ENCODE measurements at places on chromosomes 3 and 15.
A peak's percentile ranks its signal among the peaks of the same experiment; 100 is the strongest.

- DNase-seq: no peak
Observed at GRCh38 chr15:88699861-88700260, 61.0 kb downstream of the ISG20 start.

DNA sequence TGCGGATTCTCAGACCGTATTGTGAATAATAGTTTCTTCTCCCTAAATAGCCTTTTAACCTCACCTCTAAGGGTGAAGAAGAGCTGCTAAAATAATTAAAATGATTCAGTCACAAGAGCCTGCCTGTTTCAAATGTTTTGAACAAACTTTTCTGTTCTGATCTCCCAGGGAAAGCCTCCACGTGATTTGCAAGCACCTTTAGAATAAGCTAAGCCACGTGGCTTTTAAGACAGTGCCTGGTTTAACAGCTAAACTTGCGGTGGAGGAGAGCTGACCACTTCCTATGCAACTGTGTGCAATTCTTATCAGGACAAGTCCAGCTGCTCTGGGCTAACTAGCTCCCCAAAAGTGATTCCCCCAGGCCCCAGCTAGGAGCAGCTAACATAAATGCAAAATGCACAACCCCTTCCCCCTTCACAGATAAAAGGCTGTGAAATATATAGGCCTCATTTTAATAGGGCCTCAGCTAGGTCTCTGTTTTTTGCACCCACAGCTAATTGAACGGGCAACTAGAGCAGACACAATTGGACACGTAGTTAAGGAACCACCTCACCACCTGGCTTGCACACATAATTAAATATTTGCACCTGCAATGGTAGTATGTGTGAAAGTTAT lies 401.2 kb upstream of the NR2F2 start:
- no peak for DNase-seq

DNA sequence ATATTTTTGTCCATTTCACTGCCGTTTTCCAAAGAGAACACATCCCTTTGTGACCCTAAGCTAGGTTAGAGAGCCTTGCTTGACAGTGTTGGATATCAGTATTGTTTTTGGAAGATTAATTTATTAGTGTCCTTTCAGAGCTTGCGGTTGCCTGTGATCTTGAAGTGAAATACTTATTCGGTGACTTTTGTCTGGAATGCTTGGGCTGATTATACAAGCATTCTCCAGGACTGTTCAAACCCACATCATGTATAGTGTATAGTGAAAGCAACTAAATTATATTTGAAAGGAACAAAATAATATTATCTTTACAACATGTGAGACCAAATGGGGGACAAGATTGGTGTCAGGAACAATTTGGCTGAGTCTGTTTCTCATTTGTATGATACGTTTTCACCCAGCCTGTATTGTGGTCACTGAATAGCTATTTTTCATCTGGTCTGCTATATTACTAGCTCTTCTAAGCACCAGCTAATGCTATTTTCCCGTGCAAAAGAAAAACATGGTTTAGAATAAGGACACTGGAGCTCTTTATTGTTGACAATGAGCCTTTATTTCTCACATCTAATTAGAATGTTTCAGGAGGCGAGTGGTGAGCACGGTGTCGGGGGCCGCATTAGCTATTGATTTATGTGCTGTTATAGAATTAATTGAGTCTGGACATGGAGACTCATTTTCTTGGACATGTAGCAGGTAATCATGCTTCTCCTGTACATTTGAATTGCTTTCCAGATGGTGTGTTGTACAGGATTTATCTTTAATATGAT lies 158.1 kb downstream of the APBA2 start:
- DNase-seq: no peak

DNA sequence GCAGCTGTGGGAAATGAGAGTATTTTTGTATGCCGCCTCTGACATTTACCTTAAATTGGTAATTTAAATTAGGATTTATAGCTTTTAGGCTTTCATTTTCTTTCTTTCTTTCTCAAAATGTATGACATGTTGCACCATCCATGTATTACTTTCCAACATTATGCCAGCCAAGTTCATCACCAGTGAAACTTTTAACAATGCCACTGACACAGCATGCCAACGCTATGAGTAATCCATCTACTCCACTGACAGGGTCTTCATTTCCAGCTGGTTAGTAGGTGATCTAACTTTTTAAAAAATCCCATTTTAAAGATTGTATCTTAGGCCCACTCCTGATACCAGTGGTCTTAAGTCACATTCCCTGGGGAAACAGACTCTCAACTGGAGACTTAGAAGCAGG lies 21.8 kb upstream of the CLDN16 start:
- no peak for DNase-seq

GRCh38 chr3:71582612-71583565 lies 639 bp downstream of the FOXP1 start:
- DNase-seq: peak; percentile 52

DNA sequence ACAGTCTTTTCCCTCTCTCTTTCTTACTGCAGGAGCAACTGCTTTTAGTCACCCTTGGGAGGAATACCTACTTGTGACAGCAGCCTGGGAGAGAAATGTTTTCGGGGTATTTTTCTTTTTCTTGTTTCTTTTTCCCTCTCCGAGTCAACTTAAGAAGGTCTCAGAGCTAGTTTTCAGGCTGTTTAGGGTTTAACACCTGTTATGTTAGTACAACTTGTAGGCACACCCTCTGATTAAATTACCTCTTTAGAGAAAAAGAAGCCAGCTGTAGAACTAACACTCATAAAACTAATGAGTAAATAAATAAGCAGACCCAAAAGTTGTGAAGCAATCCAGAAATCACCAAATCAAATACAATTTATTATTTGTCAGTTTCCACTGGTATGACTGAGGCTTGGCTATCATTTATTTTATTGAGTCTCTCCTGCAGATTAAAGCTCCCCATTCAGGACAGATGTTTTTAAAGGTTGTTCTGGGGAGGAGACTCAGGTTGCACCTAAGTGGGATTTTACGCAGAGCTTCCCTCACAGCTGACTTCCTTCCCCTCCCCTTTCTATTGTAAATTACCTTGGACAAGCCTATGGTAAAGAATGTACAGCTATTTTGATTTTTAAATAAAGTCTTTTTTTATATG lies 112.5 kb downstream of the FOXB1 start:
- no peak for DNase-seq

GRCh38 chr15:82315519-82316246 lies 33.6 kb downstream of the GOLGA6L10 start:
- DNase-seq: no peak

GRCh38 chr3:67678665-67679064 lies 24.3 kb upstream of the SUCLG2 start:
- peak; percentile 17 for DNase-seq

- DNase-seq: no peak
Observed at GRCh38 chr15:82935382-82935781, 17.1 kb downstream of the HOMER2 start.

DNA sequence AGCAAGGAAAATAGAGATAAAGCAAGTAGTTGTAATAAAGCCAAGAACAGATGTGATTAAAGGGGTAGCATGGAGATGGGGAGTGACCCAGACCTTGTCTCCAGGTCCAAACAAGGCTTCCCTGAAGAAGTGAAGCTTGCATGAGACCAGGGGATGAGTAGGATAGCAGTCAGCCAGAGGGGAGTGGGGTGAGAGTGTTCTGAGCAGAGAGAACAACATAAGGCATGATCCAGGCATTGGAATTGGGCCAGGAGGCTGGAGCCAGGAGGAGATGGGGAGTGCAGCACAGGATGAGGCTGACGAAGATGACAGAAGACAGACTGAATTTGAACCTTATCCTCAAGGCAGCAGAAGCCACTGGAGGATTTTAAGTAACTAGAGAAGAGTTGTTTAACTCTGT lies 7.2 kb downstream of the TMOD2 start:
- DNase-seq: no peak

GRCh38 chr3:159771865-159772611 lies 216.6 kb upstream of the IL12A start:
- DNase-seq: no peak

- DNase-seq: no peak
Observed at GRCh38 chr3:164451072-164451910, 627.0 kb downstream of the SI start.

DNA sequence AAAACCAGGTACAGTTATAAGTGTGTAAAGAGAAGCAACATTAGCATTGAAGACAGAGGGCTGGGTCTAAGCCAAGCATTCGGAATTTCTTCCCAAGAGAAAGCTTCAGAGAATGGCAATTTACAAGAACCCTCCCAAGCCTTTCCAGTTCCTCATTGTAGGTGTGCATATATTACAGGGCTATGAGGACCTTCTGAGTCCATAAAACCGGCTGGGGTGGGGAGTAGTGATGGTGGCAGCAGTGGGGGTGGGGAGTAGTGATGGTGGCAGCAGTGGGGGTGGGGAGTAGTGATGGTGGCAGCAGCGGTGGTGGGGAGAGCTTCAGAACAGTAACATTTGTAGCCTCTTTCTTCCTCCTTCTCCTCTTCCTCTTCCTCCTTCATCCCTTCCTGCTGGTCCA lies 368.7 kb upstream of the UMPS start:
- no peak for DNase-seq

DNA sequence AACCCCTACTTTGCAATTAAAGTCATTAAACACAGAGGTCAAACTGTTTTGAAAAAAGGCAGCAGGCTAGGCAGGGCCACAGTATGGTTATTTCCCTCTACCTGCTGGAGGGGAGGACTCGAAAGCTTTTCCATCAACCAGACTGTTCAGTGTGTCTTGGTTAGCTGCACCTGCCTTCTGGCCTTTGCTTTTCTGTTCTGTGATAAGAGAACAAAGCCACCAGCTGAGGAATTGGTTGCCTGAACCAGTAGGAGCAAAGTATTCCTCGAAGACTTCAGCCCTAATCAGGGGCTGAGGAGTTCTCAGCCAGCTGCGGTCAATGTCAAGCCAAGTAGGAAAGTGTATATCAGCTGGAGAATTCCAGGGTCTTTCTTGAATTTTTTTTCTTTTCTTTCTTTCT lies 132.5 kb downstream of the SOX2 start:
- DNase-seq: no peak

- DNase-seq: no peak
Observed at GRCh38 chr3:114005481-114005880, 50.8 kb downstream of the CCDC191 start.

DNA sequence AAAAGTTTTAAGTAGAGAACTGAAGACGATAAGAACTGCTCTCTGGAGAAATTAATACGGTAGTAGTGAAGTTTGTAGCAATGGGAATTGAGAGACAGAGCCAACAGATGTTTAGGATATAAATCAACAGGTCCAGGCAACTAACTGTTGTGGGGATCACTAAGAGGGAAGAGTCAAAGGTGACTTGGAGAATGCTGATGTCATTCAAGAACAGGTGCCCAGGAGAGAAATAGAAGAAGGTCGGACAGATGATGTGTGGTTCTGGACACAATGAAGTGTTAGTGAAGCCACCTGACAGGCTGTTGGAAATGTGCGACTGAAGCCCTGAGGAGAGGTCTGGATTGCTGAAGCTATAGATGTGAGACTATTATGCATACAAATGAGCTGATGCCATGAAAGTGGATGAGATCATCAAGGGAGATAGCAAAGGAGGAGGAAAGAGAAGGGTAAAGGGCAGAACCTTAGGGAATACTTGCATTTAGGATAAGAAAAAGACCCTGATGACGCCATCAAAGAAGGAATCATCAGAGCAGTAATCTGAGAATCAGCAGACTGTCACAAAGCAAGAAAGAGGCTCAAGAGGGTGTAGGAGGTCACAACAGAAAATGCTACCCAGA lies 183.7 kb downstream of the FRMD5 start:
- DNase-seq: no peak

GRCh38 chr3:139173372-139174108 lies 128.8 kb upstream of the PRR23C start:
- DNase-seq: no peak

- no peak for DNase-seq
Observed at GRCh38 chr3:64815789-64816188, 128.0 kb upstream of the ADAMTS9 start.

- DNase-seq: no peak
Observed at GRCh38 chr3:98114264-98114663, 16.3 kb upstream of the OR5H1 start.

DNA sequence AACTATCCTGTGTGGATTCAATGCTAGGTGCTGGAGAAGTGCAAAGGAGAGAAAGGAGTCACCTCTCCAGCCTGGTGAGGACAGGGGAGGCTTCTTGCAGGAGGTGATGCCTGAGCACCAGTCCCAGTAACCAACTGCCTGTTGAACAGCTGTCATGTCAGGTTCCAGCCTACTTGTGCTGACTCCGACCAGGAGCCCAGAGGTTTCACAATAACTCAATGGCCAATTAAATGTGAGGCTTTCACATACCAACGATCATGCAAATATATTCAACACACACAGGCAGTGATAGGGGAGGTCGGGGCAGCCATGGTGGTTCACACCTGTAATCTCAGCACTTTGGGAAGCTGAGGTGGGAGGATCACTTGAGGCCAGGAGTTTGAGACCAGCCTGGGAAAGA lies 7.7 kb downstream of the SORD start:
- DNase-seq: no peak

DNA sequence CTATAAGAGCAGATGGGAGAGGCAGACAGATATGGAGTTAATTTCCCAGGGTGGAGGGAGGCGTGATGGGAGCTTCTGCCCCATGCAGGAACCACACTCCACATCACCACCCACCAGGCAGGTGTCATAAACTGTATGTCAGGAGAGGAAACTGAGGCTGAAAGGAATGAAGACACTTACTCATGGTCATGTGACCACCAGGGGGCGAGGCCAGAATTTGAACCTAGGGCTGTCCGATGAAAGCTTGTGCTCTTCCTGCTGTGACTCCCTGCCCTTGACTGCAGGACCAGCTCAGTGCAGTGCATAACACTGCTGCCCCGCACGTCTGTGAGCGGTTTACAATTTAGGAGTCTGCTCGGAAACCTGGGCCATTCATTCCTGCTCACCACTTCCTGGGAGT lies 28.8 kb downstream of the NUP210 start:
- peak; percentile 8 for DNase-seq

DNA sequence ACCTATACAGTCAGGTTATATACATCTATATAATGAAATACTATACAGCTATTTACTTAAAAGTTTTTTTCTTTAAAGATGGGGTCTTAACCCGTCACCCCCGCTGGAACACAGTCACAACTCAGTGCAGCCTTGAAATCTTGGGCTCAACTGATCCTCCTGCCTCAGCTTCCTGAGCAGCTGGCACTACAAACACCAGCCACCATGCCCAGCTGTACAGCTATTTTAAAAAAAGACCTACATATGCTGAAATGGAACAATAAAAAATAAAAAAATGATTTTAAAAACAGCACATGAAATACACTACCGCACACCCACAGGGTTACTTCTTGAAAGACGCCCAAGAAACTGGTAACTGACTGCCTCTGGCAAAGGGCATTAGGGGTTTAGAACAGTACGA lies 3.8 kb downstream of the NCBP2 start:
- DNase-seq: no peak

DNA sequence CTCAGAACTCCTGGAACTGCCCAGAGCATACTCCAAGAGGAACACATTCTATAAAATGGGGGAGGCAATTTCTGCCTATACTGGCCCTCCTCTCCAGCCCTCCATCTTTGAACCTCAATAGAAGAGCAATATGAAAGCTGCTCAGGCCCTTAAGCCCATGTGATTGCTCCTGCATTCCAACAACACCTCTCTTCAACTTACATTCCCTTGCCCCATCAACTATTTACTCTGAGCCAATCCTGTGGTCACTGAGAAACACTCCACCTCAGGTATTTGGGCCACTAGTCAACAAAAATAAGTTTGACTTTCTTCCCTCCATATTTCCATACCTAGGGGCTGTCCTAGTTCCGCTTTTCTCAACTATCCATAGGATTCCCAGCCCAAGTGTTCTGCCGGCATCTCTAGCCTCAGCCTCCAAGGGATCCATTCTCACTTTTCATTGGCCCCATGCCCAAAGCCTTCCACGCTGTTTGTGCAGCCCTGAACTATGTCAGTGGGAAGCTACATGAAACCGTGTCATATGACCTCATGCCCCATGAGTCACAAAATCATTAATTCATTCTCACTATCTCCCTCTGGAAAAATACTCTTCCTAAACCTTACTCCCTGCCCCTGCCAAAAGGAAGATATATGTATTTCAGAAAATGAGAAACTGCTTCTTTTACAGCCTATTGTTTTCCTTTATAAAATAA lies 61.6 kb downstream of the GJD2 start:
- DNase-seq: no peak

Measured in CD4-positive, alpha-beta T cell treated with Interleukin-1 beta for 1 hour (primary cell).